ENCODE measurements at places on chromosomes 1 and 21. TPM values are rescaled to one million over a fixed set of nuclear protein-coding genes. Genes with fewer than 3 reads are reported as not detected.

GRCh38 chr1:52190500-52191252 is 48.8 kb downstream of the ZFYVE9 start:
- H3K27ac ChIP-seq = no peak overlapping the region
- H3K27me3 ChIP-seq = no peaks in the 10 kb centered on the region
- no peak overlapping the region for H3K4me3 ChIP-seq
- H3K36me3 ChIP-seq = no peaks in the 10 kb centered on the region
- DNase-seq = no peak

The GPR25 gene
- total RNA-seq = not detected

The TNFAIP8L2 gene
- total RNA-seq = not detected

The GPR89A gene
- 22.5 TPM for total RNA-seq

GRCh38 chr1:56774067-56774609 is 45.1 kb downstream of the FYB2 start:
- peaks cover 23% of the 10 kb centered on the region for H3K4me1 ChIP-seq
- no peaks in the 10 kb centered on the region for H3K36me3 ChIP-seq
- no peak overlapping the region for H3K4me3 ChIP-seq
- H3K27me3 ChIP-seq = no peaks in the 10 kb centered on the region

The RHD gene
- not detected for total RNA-seq

The PKP1 gene
- 1.1 TPM for total RNA-seq

DNA sequence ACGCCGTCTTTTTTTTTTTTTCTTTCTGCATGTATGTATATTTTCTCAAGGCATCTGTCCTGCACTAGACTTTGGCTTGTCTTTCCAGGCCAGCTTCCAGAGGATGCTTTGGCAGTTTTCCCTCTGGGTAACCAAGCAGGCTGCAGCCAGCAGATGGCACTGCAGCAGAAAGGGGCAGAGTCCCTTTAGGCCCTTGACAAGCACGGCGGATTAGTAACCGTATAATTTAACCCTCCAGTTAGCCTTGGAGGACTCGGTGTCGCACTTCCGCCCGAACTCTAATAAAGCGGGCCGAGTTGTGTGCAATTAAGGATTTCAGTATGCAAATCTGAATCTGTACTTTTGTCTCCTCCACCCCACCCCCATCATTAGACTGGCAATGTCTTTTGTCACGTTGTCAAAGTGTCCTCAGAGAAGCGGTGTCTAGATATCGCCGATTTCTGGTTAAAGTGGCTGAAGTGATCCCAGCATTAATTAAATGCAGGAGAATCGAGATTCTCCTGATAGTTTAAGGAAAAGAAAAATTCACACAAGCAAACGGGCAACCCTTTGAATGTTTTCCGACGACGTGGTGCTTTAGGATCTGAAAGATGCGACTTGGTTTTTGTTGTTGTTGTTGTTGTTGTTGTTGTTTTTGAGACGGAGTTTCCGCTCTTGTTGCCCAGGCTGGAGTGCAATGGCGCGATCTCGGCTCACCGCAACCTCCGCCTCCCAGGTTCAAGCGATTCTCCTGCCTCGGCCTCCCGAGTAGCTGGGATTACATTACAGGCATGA is 1.1 kb upstream of the TMEM167B start:
- peaks cover 21% of the 10 kb centered on the region for H3K4me1 ChIP-seq
- H3K4me3 ChIP-seq = peak overlapping the region; percentile 74
- DNase-seq = peak; percentile 81
- H3K36me3 ChIP-seq = peaks cover 4% of the 10 kb centered on the region
- H3K27me3 ChIP-seq = no peaks in the 10 kb centered on the region

- H3K27ac ChIP-seq = peak overlapping the region; percentile 79
- DNase-seq = peak; percentile 77
- peaks cover 18% of the 10 kb centered on the region for H3K4me1 ChIP-seq
- no peaks in the 10 kb centered on the region for H3K36me3 ChIP-seq
Measured at GRCh38 chr1:19764848-19765247, 34.9 kb downstream of the TMCO4 start.

GRCh38 chr1:151739590-151740355 is 18.5 kb downstream of the RIIAD1 start:
- no peak overlapping the region for H3K27ac ChIP-seq
- H3K4me3 ChIP-seq = no peak overlapping the region
- no peaks in the 10 kb centered on the region for H3K36me3 ChIP-seq
- peaks cover 12% of the 10 kb centered on the region for H3K4me1 ChIP-seq
- H3K27me3 ChIP-seq = no peaks in the 10 kb centered on the region

GRCh38 chr21:37582590-37582989 is 216.0 kb downstream of the DYRK1A start:
- H3K27ac ChIP-seq = no peak overlapping the region
- DNase-seq = no peak
- no peaks in the 10 kb centered on the region for H3K27me3 ChIP-seq
- H3K36me3 ChIP-seq = no peaks in the 10 kb centered on the region
- no peak overlapping the region for H3K4me3 ChIP-seq
- no peaks in the 10 kb centered on the region for H3K4me1 ChIP-seq

DNA sequence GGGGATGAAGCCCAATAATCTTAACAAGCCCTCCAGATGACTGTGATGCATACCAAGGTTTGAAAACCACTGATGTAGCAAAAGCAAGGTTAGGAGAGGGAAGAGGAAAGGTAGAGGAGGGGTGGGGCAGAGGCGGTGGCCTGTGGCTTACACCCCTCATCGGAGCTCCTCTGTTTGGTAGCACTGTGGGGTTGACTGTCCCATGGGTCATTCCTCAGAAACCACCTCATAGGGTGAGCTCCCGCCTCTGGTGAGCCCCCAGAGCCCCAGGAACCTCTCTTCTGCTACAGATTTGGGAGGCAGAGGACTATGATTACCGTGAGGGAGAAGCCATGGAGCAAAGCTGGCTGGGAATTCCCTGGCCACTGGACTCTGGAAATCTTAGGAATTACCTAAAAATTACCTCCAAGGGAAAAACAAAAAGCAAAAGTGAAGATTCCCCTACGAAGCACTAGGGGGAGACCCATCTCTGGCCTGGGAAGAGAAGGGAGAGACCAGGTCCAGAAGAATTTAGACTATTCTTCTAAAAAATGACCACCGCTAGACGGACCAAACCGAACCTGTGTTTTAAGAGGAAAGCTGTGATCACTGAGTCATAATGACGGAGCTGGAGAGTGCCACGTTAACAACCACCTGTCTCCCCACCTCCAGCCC is 1.5 kb upstream of the RASSF5 start:
- no peak for DNase-seq
- no peak overlapping the region for H3K27ac ChIP-seq
- H3K4me1 ChIP-seq = peaks cover 63% of the 10 kb centered on the region
- H3K36me3 ChIP-seq = no peaks in the 10 kb centered on the region

- H3K4me1 ChIP-seq = peaks cover 14% of the 10 kb centered on the region
- H3K4me3 ChIP-seq = no peak overlapping the region
- peak overlapping the region; percentile 77 for H3K27ac ChIP-seq
- peak; percentile 95 for DNase-seq
Measured at GRCh38 chr1:37739222-37739621, 25.7 kb downstream of the EPHA10 start.

DNA sequence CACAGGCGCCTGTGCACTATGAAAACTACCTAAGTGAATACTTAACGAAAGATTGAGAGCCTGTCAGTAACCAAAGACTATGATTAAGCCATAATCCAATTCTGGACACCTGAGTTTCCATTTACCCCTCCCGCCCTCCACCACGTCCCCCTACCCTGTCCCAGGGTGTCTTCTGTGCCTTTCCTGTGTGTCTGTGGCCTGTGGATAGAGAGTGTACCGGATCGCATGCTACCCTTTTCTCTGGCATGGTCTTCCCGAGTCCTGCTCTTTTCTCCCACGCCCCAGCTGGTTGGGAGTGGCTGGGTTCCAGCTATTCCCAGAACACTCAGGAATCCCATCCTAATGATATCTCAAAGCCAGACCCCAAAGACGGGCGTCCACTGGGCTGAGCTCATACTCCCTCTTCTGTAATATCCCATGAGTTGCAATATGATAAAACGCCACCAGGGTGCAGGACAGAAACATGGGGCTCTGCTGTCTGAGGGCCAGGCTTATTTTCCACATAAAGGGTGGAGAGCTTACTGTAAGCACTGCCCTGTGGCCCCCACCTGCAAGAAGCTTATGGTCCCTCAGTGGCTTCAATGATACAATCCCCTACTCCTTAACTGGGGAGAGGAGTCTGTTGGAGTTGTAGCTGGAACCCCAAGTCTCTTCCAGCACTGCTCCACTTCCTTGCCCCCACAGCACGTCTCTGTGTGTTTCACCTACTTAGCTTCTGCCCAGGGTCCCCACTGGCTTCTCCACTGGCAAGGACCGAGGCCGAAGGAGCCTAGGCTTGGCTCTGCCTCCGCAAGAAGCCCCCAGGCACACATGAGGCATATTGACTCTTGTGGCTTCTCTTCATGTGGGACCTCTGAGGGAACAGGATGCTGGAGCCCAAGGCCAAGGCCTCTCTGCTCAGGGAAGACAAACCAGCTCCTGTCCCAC is 17.6 kb upstream of the ALX3 start:
- no peaks in the 10 kb centered on the region for H3K27me3 ChIP-seq
- H3K4me1 ChIP-seq = peaks cover 76% of the 10 kb centered on the region
- H3K36me3 ChIP-seq = no peaks in the 10 kb centered on the region
- DNase-seq = peak; percentile 47

The RBBP5 gene
- 17.7 TPM for total RNA-seq

- H3K36me3 ChIP-seq = no peaks in the 10 kb centered on the region
- no peak overlapping the region for H3K4me3 ChIP-seq
- H3K27me3 ChIP-seq = no peaks in the 10 kb centered on the region
- peak; percentile 44 for DNase-seq
- H3K4me1 ChIP-seq = peaks cover 4% of the 10 kb centered on the region
- peak overlapping the region; percentile 39 for H3K27ac ChIP-seq
Measured at GRCh38 chr1:9145021-9145668, 16.2 kb upstream of the GPR157 start.

The SPATC1L gene
- total RNA-seq = 32.7 TPM

The PI4KB gene
- total RNA-seq = 44.3 TPM

GRCh38 chr1:55188909-55189308 is 26.3 kb downstream of the USP24 start:
- H3K27ac ChIP-seq = no peak overlapping the region
- no peak overlapping the region for H3K4me3 ChIP-seq
- H3K27me3 ChIP-seq = no peaks in the 10 kb centered on the region
- no peak for DNase-seq

The ATP5IF1 gene
- 146 TPM for total RNA-seq

The C1QA gene
- not detected for total RNA-seq

DNA sequence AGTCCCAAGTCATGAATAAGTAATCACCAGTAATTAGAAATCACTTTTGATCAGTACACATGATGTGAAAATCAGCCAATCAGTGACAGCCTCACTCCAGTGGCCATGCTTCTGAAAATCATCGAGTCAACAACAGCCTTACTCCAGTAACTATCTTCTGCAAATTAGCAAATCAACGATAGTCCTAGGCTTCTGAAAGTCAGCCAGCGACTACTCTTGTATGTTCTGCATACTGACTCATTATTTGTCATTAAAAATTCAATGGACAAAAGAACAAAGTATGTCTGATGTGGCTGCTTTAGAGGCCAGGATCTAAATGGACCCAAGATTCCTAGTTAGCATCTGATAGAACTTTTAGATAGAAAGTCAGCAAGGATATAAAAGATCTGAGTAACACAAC is 102.5 kb downstream of the GPR52 start:
- DNase-seq = no peak
- no peak overlapping the region for H3K27ac ChIP-seq
- H3K27me3 ChIP-seq = no peaks in the 10 kb centered on the region
- H3K36me3 ChIP-seq = no peaks in the 10 kb centered on the region
- no peak overlapping the region for H3K4me3 ChIP-seq

The IGSF3 gene
- 27.8 TPM for total RNA-seq

The PLA2G2F gene
- 0.20 TPM for total RNA-seq

The HHAT gene
- 5.3 TPM for total RNA-seq

DNA sequence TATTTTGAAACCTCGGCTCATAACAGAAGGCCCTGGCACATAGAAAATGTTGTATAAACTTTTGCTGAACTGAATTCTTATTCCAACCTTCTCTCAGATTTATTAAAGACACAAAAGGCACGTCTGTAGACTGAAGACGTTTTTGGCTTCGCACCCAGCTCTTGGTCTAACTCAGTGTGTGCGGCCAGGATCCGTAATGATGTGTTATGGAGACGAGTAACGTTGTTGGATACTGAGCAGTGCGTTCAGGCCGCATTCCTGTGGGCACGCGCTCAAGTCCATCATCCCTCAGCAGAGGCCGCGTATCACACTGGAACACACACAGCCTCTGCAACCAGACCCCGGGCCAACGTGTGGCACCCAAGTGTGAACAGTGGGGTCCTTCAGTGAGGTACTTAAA is 154.8 kb upstream of the RAB4A start:
- H3K4me1 ChIP-seq = no peaks in the 10 kb centered on the region
- H3K4me3 ChIP-seq = no peak overlapping the region
- no peaks in the 10 kb centered on the region for H3K36me3 ChIP-seq
- peaks cover 29% of the 10 kb centered on the region for H3K27me3 ChIP-seq
- DNase-seq = no peak

The ELF3 gene
- 318 TPM for total RNA-seq

The SLC39A1 gene
- 141 TPM for total RNA-seq

DNA sequence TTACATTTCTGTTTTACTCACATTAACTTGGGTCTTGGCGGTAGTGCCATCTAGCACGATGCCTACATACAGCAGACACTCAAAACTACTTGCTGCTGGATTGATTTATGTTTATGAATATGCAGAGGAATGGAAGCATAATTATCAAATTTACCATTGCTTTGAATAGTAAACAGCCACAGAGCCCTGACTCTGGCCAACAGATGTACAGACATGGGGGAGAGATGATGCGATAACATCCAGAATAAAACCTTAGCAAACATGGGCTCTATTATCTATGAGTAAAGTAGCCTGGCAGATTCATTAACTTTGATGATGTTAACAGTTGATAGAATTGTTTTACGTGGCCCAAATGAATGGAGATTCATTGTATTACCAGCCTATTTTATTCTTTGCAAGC is 42.8 kb downstream of the PTGFR start:
- DNase-seq = no peak
- H3K4me3 ChIP-seq = no peak overlapping the region
- no peaks in the 10 kb centered on the region for H3K4me1 ChIP-seq
- H3K36me3 ChIP-seq = no peaks in the 10 kb centered on the region

The AIRE gene
- not detected for total RNA-seq

DNA sequence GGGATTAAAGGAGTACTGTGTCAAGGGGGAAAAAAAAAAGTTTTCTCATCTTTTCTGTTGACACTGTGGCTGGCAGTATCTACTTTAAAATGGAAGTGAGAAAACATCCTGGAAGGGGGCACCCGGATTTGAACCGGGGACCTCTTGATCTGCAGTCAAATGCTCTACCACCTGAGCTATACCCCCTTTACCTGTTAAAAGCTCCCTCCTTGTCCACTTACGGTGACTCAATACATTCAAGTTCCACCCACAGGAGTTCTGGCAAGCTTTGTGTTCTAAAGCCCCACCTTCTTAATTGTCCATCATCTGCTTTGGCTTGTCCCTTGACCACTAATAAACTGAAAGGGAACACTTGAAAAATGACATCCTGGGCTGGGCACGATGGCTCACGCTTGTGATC is 68.2 kb downstream of the FNBP1L start:
- peaks cover 26% of the 10 kb centered on the region for H3K4me1 ChIP-seq
- H3K27ac ChIP-seq = no peak overlapping the region
- no peak overlapping the region for H3K4me3 ChIP-seq
- DNase-seq = no peak
- no peaks in the 10 kb centered on the region for H3K36me3 ChIP-seq

All from PC-9 (cell line).